Stimulated activated CD4-positive, alpha-beta T cell treated with anti-CD3 and anti-CD28 coated beads, Interleukin-15, amount 100 ng/mL, for 1 hour (primary cell): ENCODE measurements at places on chromosomes 16 and 17.

- no peak for DNase-seq
Observed at GRCh38 chr17:42969001-42969581, 4.8 kb upstream of the AARSD1 start.

GRCh38 chr17:74678541-74678940 is 34.2 kb downstream of the CD300LF start:
- DNase-seq = no peak

GRCh38 chr16:65312071-65312470 is 190.2 kb upstream of the CDH11 start:
- DNase-seq = no peak

DNA sequence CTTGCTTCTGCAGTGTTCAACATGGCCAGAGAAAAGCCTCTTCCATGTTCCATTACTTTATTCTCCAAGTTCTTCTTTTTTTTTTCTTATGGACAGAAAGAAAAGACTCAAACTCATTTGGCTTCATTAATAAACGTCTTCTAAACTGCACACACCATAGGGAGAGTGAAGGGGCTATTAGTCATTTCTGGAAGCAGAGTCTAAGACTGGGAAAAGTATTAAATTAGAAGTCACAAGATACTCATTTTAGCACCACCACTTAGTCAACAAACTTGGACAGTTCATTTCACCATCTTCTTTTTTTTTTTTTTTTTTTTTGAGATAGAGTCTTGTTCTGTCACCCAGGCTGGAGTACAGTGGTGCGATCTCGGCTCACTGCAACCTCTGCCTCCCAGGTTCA is 52.8 kb downstream of the NOL11 start:
- no peak for DNase-seq

- DNase-seq = no peak
Observed at GRCh38 chr16:4994719-4995434, 36.7 kb downstream of the SEC14L5 start.

DNA sequence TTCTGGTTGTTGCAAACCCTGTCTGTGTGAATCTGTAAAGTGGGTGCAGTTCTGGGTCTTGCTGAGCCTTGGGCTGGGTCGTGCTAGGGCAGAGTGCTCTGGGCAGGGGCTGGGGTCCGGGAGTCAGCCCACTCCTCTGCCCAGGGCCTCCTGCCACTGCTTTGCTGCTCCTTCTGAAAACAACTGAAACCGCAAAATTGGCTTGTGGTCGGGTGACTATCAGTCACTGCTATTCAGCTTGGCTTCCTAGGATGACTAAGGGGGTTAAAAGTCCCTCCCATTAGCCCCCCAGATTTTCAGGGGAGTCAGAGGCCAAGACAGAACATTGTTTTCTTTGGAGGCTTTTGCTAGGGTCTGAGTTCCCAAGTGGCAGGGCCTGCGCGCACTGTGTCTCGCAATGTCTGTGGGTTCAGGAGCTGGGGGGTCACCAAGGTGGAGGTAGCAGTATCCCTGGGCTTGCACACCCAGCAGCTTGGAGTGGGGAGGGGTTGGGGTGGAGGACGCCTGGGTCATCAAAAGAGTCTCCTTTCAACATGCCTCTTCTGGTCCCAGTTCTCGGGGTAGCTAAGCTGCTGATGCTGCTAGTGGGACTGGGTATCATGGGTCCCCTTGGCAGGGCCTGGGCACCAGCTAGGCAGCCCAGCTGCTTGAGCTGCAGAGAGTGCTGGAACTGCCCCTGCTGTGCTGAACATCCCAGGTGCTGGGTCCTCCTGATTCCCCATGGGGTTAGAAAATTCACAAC is 13.5 kb upstream of the TBX21 start:
- DNase-seq = no peak

- DNase-seq = no peak
Observed at GRCh38 chr17:27403480-27404005, 52.7 kb upstream of the KSR1 start.

DNA sequence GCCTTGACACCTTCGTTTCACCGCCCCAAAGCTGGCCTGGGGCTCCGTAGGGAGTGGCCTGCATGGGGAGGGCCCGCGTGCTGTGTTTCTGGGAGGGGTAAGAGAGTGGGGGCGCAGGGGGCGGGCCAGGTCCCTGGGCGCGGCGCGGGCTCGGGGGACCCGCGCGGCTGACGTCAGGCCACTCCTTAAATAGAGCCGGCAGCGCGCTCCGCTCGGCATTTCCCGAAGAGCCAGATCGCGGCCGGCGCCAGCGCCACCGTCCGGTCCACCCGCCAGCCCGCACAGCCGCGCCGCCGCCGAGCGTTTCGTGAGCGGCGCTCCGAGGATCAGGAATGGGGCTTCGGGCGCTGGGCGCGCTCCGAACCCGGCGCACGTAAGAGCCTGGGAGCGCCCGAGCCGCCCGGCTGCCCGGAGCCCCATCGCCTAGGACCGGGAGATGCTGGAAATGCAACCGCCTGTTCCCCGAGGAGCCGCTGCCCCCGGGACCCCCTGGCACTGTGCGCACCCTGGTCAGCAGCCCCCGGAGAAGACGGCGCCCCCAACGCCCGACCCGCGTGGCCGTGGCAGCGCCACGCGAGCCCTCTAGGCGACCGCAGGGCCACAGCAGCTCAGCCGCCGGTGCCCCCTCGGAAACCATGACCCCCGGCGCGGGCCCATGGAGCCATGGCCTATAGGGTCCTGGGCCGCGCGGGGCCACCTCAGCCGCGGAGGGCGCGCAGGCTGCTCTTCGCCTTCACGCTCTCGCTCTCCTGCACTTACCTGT is at the start of gene HS3ST2:
TSS of gene HS3ST2 (plus strand) at position 215 of the 763 bp plus-strand sequence. CDS start at position 664, 449 bp downstream.
- no peak for DNase-seq

DNA sequence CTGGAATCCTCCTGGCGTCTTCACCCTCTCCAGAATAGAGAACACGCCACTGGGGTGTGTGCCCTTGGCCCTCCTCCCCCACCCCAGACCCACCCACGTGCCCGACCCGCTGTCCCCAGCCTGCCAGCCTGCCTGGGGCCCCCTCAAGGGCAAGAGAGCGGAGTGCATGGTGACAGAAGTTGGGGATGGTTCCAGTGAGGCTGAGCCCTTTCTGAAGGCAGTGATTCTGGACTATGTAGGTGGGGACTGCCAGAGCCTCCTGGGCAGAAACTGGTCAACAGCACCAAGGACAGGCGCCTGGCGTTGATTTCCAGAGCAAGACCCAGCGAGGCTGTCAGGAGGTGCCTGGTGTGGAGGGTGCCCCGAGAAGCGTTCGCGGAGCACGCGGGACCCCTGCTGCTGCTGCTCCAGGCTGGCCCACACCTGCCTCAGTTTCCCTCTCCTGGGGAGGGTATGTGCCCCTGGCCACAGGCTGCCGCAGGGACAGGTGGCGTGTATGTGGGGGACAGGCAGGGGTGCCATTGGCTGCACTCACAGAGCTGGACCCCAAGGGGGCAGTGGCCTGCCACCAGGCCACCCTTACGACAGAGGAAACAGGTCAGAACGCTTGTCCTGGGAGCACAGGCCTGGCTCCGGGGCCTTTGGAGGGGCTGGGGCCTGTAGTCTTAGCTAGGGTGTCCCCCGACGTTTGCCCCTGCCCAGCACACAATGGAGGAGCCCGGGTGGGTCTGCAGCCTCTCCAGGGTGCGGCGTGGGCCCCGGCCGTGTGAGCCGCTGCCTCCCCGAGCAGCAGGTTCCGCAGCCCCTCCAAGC is 1.2 kb downstream of the SSTR5 start:
- DNase-seq = no peak

- DNase-seq = no peak
Observed at GRCh38 chr16:69820926-69821541, 58.9 kb downstream of the WWP2 start.

DNA sequence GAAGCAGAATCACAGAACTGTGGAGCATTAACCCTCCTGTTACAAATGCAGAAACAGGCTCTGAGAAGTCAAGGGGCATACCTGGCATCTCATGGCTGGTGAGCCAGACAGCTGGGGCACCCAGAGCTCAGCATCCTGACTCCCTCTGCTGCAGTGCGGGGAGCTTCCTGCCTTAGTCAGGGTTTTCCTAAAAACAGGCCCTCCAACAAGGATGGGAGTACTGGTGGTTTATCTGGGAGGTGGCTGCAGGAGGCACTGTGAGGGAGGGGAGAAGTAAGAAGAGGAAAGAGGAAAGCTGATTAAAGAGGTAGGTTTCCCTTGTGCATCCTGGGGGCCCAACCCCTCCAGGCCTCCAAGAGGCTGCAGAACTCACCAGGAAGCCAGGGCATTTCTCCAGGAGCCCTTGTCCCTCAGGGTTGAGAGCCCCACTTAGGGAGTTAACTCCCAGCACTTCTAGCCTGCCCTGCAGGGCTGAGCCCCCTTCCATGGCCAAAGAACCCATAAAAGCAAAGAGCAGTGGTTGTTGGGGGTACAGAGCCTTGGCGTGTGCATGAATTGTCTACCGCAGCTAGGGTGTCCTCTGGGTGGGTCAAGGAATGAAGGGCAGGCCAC is 261.5 kb upstream of the RPL38 start:
- DNase-seq = no peak

- DNase-seq = no peak
Observed at GRCh38 chr17:77786090-77786489, 172.4 kb upstream of the TNRC6C start.

DNA sequence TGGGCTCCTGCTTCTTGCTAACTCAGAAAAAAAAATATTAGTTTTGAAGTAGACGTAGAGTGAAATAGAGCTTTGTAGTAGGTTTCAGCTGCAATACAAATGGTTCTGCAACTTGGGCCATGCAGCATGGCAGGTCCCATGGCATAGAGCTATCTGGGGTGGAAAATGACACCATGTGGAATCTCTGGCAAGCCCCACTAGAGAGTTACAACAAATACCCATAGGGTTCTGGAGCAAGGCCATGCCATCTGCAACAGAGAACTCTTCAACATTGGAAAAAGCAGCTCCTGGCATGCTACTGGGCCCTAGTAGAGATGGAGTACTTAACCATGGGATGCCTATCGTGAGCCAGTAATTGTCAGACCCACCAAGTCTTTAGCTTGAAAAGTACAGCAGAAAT is 25.3 kb upstream of the RBBP6 start:
- DNase-seq = no peak

GRCh38 chr16:67857547-67858233 is 10.2 kb upstream of the CENPT start:
- DNase-seq = no peak

DNA sequence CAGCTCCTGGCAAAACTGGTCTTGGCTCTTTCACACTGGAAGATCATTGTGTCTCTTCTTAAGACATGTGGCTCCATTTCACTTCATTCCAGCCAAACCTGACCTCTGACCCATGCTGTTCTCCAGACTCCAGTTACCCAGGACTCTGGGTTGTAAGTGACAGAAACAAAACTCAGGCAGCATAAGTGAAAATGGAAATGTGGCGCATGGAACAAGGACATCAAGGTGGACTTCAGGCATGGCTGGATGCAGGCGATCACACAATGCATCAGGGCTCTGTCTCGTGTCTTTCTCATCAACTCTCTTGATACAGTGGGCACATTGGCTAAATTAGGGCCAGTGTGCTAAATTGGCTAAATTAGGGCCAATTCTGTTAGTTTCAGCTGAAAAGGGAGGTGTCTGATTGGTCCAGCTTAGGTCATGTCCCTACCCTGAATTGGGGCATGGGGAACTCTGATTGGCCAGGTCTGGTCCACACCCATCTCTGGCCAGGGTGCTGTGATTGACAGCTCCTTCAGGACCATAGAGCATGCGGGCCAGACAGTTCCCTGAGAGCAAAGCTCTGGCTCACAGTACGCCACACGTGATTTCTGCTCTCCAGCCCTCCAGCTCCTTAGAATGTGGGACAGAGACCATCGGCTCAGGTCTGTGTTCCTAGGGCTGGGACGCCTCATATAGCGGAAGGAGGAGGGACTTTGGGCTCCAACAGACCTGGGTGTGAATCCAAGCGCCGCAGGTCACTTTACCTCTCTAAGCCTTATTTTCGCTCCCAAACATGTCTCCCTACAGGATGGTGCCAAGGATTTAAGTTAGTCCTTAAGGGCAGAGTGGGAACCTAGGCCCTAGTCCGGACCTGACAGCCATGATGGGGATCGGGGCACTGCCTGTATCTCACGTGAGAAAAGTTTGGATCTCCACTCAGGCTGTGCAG is 17.5 kb downstream of the SOCS1 start:
- no peak for DNase-seq

GRCh38 chr17:74104921-74105320 is 98.6 kb upstream of the RPL38 start:
- no peak for DNase-seq

DNA sequence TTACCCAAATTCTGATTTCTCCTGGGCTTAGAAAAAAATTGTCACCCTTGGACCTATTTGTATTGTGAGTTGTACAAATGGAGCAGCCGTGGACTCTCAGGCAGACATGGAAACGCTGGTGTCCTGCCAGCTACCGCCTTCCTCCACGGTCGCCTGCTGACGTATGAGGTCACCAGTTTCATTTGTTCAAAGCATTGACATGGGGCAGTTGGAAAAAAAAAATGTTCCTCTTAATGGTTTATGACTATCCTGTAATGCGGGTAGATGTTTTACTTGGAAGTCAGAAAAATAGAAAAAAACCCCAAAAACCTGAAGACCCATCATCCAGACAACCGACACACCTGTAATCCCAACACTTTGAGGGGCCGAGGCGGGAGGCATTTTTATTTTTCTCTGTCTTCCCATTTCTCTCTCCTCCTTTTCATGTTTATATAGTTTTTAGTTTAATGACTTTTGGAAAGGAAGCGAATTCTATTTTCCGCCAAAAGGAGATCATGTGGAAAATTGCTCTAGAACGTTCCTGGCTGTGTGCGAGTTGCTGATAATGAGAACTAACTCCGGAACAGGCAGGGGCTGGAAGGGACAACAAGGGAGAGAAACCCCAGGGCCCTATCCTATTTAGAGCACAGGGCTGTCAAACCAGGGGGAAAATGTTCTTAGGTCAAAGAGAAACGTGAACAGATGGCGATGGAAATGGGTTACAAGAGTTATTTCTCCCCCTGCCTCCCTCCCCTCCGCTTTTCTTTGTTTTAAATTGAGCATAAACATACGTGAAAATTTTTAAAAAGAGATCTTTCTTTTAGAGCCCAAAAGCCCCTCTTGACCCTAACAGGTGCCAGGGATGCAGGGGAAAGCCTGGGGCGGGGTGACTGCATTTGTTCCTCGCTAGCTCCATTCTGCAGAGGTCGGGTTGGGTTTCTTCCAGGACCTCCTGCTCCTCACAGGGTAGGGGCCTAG is 13.7 kb downstream of the DNAH17 start:
- DNase-seq = no peak

GRCh38 chr17:59154721-59155438 is at the start of gene SKA2:
Gene SKA2 (minus strand): TSS chr17:59155186. CDS start chr17:59155163, 23 bp downstream.
- peak; percentile 94 for DNase-seq

DNA sequence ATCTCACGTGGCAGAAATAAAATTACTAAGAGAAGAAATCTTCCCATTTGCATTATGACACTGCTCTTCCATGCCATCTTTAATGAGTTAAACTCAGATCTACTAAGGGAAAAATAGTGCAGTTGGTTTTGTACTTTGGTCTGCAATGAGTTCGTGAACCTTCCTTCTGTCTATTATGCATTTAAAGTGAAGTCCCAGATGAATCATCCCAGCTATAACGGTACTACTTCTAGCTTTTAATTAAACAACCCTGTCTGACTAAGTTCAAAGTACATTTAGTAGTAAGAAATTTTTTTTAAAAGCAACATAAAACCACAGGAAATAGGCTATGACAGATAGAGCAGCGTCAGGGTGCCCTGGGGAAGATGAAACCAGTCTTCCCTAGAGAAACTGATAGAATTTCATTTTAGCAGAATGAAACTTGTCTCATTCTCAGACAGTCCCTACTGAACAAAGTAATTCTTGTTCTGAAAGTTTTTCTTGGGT is 1.8 kb downstream of the TMIGD1 start:
- peak; percentile 9 for DNase-seq
